ENCODE measurements at places on chromosomes 4 and X.

- DNase-seq: no peak
Measured at GRCh38 chr4:150006197-150006596, 72.0 kb upstream of the DCLK2 start.

GRCh38 chr4:118287711-118288451 is 64.9 kb downstream of the PRSS12 start:
- no peak for DNase-seq

DNA sequence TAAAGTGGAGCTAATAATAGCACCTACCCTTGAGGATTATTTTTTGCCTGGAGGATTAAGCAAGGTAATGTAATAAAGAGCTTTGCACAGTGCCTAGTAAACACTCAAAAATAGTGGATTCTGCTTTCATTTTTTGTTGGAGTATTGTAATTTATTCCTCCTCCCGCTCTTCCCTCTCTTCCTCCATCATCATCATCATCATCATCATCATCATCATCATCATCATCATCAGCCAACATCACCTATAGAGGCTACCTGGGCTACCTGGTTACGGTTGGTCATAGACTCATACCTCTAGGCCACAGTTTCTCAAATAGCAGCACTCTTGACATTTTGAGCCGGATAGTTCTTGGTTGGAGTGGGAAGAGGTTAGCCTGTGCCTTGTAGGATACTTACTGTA is 126.9 kb upstream of the TEX13A start:
- DNase-seq: no peak

GRCh38 chr4:169209388-169209883 is 61.3 kb downstream of the SH3RF1 start:
- DNase-seq: no peak

GRCh38 chr4:39451423-39452023 is 7.2 kb downstream of the RPL9 start:
- no peak for DNase-seq

DNA sequence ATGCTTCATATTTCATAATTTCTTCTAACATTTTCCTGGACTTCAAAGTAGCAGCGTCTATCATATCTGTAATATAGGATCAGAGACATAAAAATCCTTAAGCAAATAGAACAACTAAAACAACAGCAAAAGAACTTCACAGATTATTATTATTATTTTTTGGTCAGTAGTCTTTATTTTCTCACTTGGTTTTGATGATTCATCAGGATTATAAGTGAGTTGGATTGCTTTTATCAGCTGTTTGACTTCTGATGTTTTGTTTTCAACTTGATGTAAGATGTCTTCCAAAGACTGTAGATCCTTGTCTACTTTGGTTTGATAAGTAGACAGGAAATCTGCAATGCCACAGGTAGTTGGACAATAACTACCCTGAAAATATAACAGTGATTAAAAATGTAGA is 623 bp downstream of the FGG start:
- DNase-seq: no peak

DNA sequence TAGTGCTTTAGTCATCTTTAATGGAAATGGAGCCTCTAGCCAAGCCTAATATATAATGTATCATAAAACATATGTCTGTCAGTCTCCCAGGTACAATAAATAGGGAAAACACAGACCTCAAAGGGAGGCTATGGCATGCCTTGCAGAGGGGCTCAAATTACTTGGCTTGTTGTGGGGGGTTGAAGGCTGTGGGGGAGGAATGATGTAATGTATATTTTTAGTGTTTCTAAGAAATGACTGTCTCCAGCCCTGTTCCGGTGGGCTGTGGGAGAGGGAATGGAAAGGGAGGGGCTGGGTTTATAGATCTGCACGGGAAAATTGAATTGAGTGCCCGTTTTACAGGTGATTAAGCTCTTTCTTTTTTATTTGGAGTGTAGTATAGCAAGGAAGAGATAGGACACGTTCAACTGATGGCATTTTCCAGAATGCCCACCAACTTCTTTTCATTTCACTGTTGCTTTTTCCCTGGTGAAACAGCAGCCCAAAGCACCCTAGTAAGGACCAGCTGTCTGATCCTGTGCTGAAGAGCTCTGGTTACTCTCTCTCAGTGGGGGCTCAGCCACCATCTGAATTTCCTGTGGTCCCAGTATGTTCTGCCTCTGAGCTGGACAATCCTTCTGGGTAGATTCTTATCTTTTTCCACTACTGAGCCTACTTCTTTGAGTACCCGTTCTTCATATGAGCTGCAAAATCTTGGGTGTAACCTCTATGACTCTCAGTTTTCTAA is 220.7 kb upstream of the CASK start:
- DNase-seq: no peak

DNA sequence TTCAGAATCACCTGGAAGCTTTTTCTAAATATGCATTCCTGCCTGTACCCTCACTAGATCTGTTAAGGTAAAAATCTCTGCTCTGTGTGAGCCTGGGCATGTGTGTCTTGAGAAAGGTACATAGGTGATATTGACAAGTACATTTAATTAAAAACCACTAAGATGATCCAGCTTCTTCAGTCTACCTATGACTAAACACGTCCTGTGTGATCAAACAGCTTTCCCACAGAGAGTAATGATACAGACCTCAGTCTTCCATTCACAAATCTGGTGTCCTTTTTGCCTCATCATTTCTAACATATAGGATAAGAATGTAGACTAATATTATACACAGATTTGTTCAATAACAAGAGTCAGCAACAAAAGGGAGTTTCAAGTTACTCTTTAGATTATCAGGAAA is 42.6 kb downstream of the GALNT7 start:
- DNase-seq: no peak

GRCh38 chrX:80016182-80016581 is 1.6 kb downstream of the TBX22 start:
- no peak for DNase-seq

- DNase-seq: no peak
Measured at GRCh38 chr4:124530464-124531077, 182.0 kb downstream of the ANKRD50 start.

All from activated gamma-delta T cell treated with anti-CD3 and anti-CD28 coated beads, Interleukin-2, amount 50 U/mL, for 16 hours (primary cell).